ENCODE measurements at places on chromosomes 2 and 18.

GRCh38 chr18:24853076-24853475 lies 392.6 kb downstream of the HRH4 start:
- DNase-seq = no peak

DNA sequence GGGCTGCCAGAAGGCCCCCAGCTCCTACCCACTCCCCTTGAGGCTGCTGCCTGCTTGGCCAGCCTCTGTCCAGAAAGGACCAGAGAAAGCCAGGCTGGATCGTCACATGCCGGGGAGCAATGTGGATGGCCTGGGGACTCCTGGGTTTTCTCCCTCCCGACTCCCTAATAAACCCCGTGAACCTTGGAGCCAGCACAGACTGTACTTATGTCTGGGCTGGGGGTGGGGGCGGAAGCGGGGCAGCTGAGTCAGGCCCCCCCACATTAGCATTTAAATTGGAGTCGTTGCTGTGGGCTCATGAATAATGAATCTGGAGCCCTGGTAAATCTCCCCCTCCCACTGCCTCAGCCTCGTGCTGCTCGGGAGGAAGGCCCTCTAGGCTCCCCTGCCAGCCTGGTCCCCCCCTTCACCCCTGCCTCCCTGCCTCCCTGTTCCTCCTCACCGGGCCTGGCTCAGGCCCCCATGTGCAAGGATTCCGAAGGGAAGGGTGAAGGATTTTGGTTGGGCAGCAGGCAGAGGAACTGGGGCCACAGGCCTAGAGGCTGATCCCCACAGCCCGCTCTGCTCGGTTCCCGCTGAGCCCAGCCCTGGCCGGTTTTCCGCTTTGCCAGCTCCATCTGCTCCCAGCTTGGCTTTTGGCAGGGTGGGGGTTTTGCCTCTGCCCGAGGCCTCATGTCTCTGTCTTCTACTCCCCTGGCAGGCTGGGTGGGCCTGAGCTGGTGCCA lies 7.3 kb upstream of the ASIC4 start:
- DNase-seq = no peak

DNA sequence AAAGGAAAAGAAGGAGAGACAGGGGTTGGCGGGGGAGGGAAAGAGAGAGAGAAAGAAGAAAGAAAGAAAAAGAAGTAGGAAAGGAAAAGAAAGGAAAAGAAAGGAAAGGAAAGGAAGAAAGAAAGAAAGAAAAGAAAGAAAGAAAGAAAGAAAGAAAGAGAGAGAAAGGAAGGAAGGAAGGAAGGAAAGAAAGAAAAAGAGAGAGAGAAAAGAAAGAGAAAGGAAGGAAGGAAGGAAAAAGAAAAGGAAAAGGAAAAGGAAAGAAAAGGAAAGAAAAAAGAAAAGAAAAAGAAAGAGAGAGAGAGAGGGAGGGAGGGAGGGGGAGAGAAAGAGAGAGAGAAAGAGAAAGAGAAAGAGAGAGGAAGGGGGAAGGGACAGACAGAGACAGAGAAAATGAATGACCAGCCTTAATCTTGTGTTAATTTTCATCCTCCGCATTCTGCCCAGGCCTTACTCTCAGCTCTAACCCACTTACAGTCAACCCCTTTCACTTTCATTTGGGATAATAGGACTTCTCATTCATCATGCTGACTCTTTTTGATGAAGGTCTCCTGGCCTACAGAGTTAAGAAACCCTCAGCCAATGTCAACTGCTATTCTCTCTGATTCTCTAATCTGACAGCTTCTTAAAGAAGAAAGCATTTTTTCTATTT lies 207.3 kb downstream of the SUCLG1 start:
- no peak for DNase-seq

GRCh38 chr2:108194409-108195132 lies 45.2 kb upstream of the SULT1C3 start:
- DNase-seq = no peak

DNA sequence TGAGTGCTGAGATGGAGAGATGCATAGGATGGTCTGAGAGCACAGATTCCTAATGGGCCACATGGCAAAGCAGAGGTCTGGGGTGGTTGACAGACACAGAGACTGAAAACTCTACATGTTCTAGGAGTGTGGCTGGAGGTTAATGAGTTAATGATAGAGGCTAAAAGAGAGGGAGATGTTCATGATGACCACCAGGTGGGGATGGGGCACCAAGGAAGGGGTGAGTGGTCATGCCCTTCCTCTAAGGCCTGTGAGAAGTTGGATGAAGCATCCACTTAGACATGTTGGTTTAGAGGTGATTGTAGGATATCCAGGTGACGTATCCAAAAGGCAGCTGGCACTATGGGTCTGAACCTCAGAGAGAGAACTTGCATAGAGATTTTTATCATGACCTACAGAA lies 102.1 kb downstream of the LRP2 start:
- DNase-seq = no peak

DNA sequence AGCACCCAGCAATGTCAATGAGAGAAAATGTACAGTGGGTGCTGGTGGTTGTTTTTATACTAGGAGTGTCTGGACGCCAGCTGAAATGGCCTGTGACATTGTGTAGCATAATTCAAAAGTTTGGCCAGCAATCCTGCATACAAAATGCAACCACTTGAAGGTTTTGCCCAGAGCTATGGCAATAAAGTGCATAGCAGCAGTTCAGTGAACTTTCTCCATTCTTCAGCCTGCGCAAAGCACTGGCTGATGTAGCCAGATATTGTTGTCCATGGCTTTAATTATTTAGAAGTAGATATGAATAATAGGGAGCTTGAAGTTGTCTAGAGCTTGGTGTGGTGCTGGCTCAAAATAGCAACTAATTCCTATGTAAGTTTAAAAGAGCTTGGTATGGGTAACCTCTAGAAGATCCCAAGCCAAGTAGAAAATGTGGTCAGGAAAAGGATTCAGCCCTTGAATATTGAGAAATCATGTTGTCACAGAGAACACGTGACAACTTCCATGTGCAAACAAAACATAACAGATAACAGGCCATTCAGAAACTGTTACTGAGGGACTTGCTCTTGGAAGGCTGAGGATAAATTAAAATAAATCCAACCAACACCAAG lies 33.3 kb upstream of the PGAP1 start:
- DNase-seq = no peak

GRCh38 chr2:493228-493627 lies 184.0 kb downstream of the TMEM18 start:
- no peak for DNase-seq

DNA sequence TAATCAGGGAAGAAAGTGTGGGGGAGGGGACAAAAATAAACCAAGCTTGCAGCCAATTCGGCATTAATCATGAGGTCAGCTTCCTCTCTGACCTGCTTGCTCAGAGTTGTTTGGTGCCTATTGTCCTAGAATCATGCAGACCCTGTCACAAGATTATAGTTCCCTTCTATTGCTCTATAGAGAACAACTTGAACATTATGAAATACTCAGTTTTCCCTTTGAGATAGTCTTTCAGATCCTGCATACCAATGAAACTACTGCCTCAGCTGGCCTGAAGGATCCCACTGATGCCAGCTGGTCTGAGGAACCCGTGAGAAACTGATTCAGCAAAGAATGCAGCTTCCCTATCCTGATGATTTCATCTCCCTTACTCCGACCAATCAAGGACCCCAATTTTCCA lies 955 bp upstream of the BBS5 start:
- DNase-seq = no peak

DNA sequence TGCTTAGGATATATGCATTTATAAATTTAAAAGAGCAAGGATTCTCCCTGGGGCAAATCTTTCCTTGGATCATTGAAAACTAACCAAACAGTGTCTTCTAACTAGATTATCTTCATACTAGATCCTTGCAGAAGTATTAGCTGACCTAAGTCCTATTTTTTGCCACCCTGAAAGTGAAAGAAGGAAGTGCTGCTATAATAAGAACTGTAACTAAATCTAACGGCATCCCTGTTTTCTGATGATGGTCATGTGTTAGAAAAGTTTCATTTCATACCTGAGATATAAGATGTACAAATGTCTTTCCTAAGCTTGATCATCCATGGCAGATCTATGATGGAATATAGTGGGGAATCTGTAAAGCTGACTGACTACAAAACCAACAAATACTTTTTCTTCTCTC lies 102.7 kb downstream of the MAP2 start:
- DNase-seq = no peak

All from cortex of kidney (tissue), 1 donor.